ENCODE measurements at places on chromosomes 3 and 15.

DNA sequence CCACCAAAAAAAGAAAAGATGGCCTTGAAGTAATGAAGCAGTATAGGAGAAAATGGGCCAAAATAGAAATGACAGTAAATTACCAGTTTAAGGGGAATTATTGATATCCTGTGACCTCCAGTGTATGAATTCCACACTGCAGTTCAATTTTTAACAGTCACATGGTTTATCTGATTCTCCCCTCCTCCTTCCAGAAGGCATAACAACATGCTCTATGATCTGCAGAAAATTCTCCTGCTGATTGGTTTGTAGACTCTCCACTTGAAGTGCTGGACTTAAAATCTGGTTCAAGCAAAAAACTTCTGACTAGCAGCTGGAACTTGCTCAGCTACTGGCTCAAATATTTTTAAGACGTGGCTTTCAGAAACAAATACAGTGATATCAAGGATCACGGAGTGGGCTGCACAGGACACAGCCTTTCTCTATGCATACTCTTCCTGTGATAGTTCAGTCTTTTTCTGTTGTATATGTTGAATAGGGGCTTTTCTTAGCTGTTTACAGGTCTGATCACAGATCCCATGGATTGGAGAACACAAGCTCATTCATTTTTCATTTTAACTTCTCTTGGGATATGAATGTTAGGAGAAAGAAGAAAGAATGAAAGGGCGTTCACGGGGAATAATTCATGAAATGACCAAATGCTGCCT lies 211.5 kb downstream of the LSAMP start:
- no peak for DNase-seq

DNA sequence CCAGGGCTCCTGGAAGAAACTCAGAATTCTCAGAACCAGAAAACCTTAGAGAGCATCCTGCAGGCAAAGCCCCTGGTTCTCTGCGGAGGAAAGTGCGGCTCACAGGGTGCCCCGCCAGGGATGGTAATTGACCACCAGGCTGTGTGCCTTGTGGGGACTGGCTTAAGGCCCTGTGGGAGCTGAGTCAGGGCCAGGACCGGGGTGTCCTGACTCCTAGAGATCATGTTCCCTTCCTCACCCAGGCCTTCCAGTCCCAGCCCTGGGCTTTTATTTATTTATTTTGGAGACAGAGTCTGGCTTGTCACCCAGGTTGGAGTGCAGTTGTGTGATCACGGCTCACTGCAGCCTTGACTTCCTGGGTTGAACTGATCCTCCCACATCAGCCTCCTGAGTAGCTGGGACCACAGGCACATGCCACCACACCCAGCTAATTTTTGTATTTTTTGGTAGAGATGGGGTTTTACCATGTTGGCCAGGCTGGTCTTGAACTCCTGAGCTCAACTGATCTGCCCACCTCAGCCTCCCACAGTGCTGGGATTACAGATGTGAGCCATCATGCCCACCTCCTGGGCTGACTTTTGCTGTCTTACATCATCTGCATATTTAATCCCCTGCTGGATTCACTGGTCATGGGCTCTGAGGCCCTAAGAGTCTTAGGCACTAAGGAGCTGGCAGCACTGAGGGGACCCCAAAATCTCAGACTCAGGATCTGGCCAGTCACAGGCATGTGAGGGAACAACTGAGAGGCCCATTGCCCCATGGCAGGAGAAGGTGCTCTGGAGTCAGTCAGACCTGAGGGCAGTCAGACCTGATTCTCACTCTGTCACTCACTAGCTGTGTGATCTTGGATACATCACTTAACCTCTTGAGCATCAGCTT lies 20.4 kb upstream of the LAMP3 start:
- no peak for DNase-seq

- no peak for DNase-seq
Measured at GRCh38 chr3:48217449-48217848, 5.8 kb upstream of the CAMP start.

DNA sequence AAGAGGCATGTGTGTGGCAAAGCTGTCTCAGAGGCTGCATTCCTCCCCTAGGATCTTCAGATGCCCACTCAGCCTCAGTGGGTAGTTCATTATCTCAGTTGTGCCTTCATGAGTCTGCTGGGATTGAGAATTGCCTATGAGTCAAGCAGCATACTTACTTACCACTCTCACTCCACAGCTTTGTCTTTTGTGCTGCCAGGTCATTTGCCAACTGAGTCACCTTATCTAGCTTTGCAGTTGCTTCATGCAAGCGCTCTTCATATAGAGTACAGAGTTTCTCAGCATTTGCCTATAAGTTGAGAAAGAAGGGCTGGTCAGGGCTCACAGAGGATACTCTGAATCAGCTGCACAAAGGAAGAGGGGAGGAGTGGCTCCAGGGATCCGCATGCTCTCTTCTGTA lies 89.5 kb downstream of the MYH15 start:
- no peak for DNase-seq

Measured in activated T-helper 1 cell treated with anti-CD3 and anti-CD28 coated beads, Interleukin-2, amount 50 U/mL, for 16 hours (primary cell).